ENCODE measurements at places on chromosomes 6 and 20. TPM values are rescaled to one million over a fixed set of nuclear protein-coding genes. Genes with fewer than 3 reads are reported as not detected.

The LGSN gene
- total RNA-seq = 0.18 TPM

The TCF21 gene
- total RNA-seq = 0.14 TPM

The PLCB1 gene
- total RNA-seq = 17.5 TPM

- no peak for DNase-seq
Measured at GRCh38 chr6:30836431-30836866, 47.9 kb upstream of the DDR1 start.

DNA sequence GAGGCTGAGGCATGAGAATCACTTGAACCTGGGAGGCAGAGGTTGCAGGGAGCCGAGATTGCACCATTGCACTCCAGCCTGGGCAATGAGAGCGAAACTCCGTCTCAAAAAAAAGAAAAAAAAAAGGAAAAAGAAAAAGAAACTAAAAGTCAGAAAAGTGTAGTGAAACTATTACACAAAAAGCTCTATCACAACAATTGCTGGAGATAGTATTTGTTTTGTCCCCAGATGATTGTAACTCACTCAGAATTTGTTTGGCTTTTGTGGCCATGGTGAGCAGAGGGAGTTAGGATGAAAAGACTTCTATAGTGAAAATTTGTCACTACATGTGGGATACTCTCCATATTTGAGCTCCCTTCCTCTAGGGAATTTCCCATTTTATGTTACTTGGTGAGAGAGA lies 5.2 kb upstream of the GOPC start:
- no peak for DNase-seq

GRCh38 chr6:37495244-37495934 lies 4.3 kb downstream of the CCDC167 start:
- DNase-seq = no peak

DNA sequence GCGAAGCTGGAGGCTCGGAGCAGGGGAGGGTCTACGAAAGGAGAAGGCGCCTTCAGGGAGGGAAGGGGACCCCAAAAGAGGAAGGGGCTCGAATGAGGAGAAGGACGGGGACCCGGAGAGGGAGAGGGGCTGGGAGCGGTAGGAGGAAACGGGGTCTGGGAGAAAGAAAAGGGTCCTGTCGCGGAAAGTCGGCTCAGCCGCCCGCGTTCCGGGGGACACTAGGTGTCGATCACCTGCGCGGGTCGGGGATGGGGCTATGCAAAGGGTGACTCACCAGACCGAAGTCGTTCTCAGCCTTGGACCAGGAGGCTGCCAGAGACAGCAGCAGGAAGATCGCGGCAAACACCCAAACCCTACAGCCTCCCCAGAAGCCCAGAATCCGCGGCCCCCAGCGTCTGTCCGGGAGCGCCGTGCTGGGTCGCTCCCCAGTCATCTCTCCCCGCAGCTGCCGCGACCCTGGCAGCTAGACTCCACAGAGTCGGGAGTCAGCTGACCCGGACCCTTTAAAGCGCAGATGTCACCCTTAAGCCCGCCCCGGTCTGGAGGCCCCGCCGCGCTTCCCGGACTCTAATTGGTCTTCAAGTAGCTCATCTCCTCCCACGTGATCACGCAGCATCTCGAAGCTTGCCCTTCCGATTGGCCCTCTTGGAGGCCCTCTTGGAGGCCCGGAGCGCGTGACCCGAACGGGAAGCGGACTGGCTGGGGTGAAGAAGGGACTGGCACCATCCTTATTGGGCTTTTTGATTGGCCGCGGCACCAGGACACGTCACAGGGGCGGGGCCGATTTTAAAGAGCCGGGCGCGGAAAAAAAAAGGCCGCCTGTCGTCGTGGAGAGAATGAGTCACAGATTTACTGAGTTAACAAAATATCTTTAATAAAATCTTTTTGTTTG lies at the start of gene NEU1:
Gene NEU1 (minus strand): TSS at position 478 of the 892 bp plus-strand sequence. CDS start 45 bp downstream, at position 433.
- DNase-seq = peak; percentile 99

DNA sequence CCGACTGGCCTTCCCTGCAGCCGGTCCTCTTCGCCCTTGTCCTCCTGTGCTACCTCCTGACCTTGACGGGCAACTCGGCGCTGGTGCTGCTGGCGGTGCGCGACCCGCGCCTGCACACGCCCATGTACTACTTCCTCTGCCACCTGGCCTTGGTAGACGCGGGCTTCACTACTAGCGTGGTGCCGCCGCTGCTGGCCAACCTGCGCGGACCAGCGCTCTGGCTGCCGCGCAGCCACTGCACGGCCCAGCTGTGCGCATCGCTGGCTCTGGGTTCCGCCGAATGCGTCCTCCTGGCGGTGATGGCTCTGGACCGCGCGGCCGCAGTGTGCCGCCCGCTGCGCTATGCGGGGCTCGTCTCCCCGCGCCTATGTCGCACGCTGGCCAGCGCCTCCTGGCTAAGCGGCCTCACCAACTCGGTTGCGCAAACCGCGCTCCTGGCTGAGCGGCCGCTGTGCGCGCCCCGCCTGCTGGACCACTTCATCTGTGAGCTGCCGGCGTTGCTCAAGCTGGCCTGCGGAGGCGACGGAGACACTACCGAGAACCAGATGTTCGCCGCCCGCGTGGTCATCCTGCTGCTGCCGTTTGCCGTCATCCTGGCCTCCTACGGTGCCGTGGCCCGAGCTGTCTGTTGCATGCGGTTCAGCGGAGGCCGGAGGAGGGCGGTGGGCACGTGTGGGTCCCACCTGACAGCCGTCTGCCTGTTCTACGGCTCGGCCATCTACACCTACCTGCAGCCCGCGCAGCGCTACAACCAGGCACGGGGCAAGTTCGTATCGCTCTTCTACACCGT lies 6.1 kb downstream of the UBD start:
- DNase-seq = peak; percentile 84

DNA sequence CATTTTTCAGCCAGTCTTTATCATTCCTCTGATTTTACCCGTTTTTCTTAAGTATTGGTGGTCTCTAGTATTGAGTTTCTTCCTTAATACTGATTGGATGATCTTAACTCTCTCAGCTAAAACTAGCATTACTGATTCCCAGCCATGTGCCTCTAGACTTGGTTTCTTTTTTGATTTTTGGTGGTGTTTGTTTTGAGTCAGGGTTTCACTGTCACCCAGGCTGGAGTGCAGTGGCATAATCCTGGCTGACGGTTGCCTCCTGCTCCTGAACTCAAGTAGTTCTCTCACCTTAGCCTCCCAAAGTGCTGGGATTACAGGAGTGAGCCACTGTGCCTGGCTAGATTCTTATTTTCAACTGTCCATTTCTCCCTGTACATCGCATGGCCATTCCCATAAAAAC lies 24.9 kb downstream of the DPPA5 start:
- DNase-seq = no peak

DNA sequence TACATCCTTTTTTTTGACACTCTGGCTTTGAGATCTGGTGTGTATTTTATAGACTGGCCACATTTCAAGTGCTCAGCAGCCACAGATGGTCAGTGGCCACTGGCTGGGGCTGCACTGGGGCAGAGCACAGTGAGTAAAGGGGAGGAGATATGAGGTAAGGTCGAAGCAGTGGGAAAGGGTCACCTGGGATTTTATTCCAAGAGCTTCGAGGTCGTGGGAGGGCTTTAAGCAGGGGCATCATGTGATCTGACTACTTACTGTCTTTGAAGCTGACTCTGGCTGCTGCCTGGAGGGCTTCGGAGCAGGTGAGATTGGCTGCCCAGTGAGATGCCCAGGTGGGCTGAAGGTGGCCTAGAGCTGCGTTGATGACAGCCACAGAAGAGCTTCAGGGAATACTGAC lies 6.7 kb downstream of the C20orf203 start:
- no peak for DNase-seq
